ENCODE measurements at places on chromosomes 2 and 18. TPM values are rescaled to one million over a fixed set of nuclear protein-coding genes. Genes with fewer than 3 reads are reported as not detected.

GRCh38 chr2:118094503-118094902 is 6.2 kb downstream of the INSIG2 start:
- DNase-seq: no peak

LYG1 gene
- 0.50 TPM for total RNA-seq

CENPA gene
- total RNA-seq: not detected

GRCh38 chr2:120531365-120531764 is 185.4 kb downstream of the INHBB start:
- DNase-seq: no peak

ABCG8 gene
- not detected for total RNA-seq

GRCh38 chr18:62183578-62184195 is 3.2 kb downstream of the PIGN start:
- DNase-seq: no peak

DNA sequence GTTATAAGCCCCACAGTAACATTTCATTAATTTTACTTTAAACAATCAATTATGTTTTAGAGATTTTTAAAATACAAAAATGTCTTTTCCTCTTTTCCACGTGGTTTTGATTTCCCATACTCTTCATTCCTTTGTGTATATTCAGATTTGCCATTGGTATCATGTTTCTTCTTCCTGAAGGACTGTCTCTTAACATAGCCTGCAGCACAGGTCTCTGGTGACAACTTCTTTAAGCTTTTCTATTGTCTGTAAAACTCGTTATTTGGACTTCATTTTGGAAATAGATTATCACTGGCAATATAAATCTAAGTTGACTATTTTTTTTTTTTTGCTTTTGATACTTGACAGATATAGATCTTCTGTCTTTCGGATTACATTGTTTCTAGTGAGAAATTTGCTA is 115.2 kb upstream of the KLHL29 start:
- DNase-seq: no peak

IL36G gene
- total RNA-seq: not detected

- no peak for DNase-seq
These were observed 15.8 kb downstream of the TMEM200C start for GRCh38 chr18:5879479-5879882.

DNA sequence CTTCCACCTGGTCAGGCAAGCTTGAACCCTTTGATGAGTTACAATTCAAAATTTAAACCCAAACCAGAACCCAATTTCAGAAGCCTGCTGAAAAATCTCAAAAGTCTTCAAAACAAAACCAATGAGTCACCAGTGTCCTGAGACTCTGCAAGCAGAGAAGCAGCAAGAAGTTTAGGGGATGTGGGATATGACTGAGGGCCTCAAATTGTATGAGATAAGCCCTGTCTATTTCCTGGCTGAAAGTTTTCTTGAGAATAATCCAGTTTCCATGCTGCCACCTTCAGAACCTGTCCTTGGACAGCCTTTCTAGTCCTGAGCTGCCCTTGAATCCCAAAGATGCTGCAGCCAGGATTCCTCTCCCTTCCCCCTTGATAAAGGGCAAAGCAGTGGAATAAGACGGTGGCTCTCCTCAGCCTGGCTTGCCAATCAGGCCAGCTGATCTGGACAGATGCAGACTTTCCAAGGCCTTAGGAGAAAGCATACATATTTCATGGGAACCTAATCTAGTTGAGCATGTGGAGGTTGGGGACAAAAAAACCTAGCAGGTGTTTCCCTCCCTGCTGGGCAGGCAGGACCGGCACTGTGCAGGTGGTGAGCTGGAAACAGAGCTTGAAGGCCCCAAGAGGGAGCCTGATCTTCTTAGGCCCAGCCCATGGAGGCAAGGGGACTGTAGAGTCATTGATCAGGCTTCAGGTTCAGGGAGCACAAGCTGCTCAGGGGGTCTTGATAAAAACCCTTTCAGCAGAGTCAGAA is 278.0 kb upstream of the MGAT5 start:
- DNase-seq: no peak

ADCYAP1 gene
- 1.7 TPM for total RNA-seq

- DNase-seq: peak; percentile 74
These were observed 55.9 kb downstream of the NXPH2 start for GRCh38 chr2:138724327-138724726.

GRCh38 chr2:129334696-129335410 is 644.6 kb upstream of the RAB6C start:
- DNase-seq: no peak

- DNase-seq: no peak
These were observed 89.0 kb downstream of the EIPR1 start for GRCh38 chr2:3288470-3289170.

GRCh38 chr2:129347486-129348217 is 631.8 kb upstream of the RAB6C start:
- no peak for DNase-seq

- DNase-seq: no peak
These were observed 114.5 kb downstream of the METTL8 start for GRCh38 chr2:171319164-171319810.

- no peak for DNase-seq
These were observed 102.3 kb downstream of the ZFP36L2 start for GRCh38 chr2:43123981-43124686.

- DNase-seq: no peak
These were observed 118.8 kb downstream of the CTIF start for GRCh38 chr18:48657447-48658120.

DNA sequence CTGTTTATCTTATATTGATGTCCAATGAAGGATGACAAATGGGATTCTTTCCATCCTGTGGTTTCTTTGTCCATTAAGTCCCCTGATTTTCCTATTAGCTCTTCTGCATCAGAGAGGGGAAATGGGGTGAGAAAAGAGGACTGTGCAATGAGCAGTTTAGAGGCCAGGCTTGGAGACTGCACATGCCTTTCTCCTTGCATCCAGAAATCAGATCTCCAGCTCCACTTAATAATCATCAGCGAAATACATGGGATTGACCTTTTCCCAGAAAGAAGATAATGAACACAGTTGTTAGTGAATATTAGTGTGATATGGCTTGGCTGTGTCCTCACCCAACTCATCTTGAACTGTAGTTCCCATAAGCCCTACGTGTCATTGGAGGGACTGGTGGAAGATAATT is 697.4 kb downstream of the CBLN2 start:
- DNase-seq: no peak

GRCh38 chr2:102117472-102117858 is 25.1 kb upstream of the IL1R1 start:
- no peak for DNase-seq

GRCh38 chr2:173924285-173924684 is 40.9 kb downstream of the SP3 start:
- DNase-seq: no peak

DNA sequence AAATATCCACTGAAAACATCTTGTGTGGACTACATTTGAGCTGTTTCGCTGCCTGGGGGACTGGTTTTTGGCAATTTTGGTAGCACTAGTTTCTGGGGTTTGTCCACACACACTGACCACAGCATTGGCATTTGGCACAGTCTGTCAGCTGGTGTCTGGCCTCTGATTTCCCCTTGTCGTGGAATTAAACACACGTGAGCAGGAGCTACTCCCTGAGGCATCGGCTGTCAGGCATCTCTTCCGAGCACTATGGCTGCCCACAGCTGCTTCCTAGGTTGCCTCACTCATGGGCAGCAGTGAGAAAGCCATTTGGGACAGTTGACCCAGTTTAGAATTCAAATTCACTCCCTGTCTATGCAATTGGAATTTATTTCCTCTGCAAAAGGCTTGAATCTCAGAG is 46.8 kb upstream of the FZD5 start:
- no peak for DNase-seq

GRCh38 chr2:160349306-160349705 is 144.3 kb downstream of the RBMS1 start:
- no peak for DNase-seq

DNA sequence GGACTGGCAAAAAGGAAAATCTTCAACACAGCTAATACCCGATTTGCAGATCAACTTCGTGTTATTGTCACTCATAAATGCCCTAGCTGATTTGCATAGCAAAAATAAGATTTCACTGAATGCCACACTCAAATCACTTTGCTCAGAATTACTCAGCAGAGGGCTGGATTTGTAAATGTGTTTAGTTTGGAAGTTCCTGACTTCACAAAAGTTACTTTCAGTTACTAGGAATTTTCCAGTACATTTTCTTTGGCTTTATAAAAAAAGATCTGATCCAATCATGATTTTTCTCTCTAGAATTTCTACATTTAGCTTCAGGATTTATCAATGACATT is 433.3 kb upstream of the ID2 start:
- DNase-seq: no peak

PPP4R1 gene
- total RNA-seq: 97.6 TPM

GRCh38 chr2:177211576-177212105 is 953 bp upstream of the HNRNPA3 start:
- no peak for DNase-seq

FABP1 gene
- not detected for total RNA-seq

DNA sequence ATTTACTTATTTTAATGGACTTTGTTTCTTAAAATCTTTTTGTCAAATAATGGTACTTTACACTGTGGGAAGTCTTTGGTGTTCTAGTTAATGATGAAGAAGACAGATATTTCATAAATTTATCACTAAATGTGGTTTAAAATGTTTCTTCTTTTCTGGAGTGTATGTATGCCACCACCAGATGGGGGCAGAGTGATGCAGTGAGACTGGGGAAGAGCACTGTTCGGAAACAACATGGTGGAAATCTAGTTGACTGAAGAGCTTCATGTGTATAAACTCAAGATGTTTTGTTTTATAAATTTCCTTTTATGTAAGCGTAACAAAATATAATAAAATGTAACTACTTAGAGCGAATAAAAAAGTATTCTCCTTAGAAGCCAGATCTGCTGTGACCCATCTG is 195.1 kb downstream of the KCNE4 start:
- DNase-seq: no peak

CCDC85A gene
- 6.7 TPM for total RNA-seq

GRCh38 chr2:169303579-169304305 is 58.6 kb downstream of the LRP2 start:
- no peak for DNase-seq

All from esophagus muscularis mucosa (tissue), 4 donors.